KBM-7 (cell line): ENCODE measurements at places on chromosomes 2 and 18.

GRCh38 chr2:3857576-3857975 lies 154.2 kb downstream of the DCDC2C start:
- DNase-seq = no peak

DNA sequence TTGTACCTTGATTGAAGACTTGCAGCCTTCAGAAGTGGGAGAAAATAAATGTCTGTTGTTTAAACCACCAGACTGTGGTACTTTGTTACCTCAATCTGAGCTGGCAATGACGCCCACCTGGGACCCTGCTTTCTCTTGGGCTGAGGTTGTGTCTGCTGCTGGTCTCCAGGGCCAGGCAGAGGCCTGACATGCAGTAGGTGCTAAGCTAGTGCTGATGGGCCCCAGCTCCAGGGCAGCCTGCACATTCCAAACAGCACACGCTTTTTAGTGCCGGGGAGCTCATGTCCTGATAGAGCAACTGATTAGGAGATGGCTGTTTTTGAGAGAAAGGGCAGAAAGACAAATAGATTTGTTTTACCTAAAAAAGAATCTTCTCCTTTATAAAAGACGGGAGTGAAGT lies 664.0 kb upstream of the HS6ST1 start:
- DNase-seq = no peak

DNA sequence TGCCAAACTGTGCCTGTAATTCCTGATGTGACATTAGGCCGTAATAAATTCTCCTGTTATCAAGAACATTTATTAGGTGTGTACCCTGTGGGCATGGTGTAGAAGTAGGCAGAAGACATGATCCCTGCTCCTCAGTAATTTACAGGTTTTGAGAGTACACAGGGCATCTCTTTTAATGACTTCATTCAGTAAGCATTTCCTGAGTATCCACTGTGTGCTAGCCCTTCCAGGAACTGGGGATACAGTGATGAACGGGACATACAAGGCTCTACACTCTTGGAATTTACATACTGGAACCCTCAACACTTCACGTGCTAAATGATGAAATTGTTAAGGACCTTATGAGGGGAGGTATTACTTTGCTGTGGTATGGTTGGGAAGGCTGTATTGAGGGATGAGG lies 30.2 kb downstream of the DIS3L2 start:
- no peak for DNase-seq

DNA sequence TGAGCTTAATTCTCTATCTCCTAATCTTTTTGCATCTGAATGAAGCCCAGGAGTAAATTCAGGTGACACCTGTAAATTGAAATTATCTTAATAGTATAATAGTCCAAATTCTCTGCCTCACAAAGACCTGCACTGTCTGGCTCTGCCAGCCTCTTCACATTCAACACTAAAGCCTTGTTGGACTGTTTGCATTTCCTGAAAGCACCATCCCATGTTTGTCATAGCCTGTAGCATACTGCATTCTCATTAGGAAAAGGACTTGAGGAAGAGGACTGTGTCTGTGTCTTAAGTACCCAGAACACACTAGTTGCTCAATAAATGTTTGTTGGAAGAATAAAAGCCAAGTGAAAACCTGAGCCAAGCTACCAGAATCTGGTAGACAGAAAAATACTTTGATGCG lies 42.9 kb upstream of the GRHL1 start:
- DNase-seq = no peak

DNA sequence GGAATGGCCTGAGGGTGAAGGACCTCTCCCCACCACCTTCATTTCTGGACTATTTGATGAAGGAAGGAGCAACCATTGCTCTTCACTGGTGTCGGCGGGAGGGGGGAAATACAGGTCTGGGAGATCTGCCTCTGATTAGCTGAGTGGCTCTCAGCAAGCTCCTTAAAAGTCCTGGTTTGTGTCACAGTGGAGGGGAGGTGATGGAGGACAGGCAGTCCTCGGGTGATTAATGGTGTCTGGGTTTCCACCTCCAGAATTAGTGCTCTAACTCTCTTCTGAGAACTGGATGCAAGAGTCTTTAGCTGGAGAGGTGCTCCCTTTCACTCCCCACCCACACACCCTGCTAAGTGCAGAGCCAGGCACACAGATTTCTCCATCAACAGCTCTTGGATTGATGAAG lies 83.2 kb downstream of the TTC32 start:
- no peak for DNase-seq

- no peak for DNase-seq
These were observed 779.4 kb upstream of the FSHR start for GRCh38 chr2:49933711-49934110.

- no peak for DNase-seq
These were observed at the start of gene COL6A3 for GRCh38 chr2:237413777-237414661. COL6A3 (minus strand) TSS chr2:237414164; CDS start chr2:237396817, 17,347 bp downstream.

GRCh38 chr2:149036507-149037293 lies 1.8 kb upstream of the LYPD6B start:
- no peak for DNase-seq

GRCh38 chr2:169039702-169040101 lies 8.6 kb upstream of the ABCB11 start:
- DNase-seq = peak; percentile 67

- DNase-seq = no peak
These were observed 36.1 kb upstream of the ANKRD62 start for GRCh38 chr18:12057419-12058039.

GRCh38 chr18:23967321-23968089 lies 47.0 kb upstream of the TTC39C start:
- peak; percentile 51 for DNase-seq

DNA sequence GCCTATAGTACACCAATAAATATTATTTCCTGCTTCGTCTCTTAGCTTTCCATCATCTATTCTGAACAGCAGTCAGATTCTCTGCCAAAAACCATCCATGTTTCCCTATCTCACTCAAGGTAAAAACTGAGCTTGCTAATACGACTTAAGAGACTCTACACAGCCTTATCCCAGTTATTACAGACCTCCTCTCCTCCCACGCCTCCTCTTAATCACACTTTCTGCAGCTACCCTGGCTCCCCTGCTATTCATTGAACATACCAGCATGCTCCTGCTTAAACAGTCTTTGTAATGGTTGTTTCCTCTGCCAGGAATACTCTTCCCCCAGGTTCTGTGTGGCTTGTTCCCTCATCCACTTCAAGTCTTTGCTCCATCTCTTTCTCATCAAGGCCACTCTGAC lies 81.5 kb downstream of the PDE1A start:
- DNase-seq = no peak

DNA sequence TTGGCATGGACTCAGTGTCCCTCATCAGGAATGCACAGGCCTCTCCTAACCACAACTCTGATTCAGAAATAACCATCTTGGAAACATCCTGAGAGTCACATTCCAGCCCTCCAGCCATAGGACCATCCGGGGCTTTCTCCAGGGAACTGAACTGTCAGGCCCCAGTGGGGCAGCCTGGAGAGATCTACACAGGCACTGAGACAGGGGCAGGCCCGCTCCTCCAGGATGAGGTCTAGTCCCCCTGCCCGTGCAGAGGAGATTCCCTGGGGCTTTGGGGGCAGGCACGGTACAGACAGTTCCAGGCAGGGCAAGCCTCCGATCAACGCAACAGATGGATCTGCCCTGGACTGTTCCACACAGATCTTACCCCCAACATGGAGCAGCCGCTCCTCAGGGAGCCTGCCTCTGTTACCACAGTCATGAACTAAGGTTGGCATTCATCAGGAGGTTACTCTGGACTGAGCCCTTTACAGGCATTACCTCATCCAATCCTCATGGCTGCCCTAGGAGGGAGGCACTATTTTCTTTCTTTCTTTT lies 12.0 kb downstream of the KCNK3 start:
- no peak for DNase-seq

GRCh38 chr2:175036582-175037018 lies 31.4 kb upstream of the CHN1 start:
- peak; percentile 17 for DNase-seq

DNA sequence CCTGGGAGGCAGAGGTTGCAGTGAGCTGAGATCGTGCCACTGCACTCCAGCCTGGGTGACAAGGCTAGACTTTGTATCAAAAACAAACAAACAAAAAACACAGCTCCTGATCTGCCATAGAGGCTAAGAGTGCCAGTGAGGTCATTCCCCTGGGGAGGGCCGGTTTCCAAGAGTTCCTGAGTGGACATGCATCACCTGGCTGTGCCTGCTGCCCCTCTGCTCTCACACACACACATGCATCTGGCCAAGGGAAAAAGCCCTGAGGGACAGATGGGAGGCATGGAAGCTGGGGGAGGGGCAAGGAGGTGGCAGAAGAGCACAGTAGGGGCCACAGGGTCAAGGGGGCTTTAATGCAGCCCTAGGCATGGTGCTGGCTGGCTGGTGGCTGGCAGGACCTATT lies 60.4 kb downstream of the ZBTB7C start:
- DNase-seq = no peak

- no peak for DNase-seq
These were observed 216.0 kb downstream of the UBE2E3 start for GRCh38 chr2:181196401-181196800.

- DNase-seq = no peak
These were observed 32.3 kb downstream of the MYO5B start for GRCh38 chr18:50162486-50163304.

GRCh38 chr2:58206785-58207184 lies 34.3 kb downstream of the FANCL start:
- no peak for DNase-seq

GRCh38 chr18:73093687-73094250 lies 226.0 kb upstream of the NETO1 start:
- DNase-seq = no peak

DNA sequence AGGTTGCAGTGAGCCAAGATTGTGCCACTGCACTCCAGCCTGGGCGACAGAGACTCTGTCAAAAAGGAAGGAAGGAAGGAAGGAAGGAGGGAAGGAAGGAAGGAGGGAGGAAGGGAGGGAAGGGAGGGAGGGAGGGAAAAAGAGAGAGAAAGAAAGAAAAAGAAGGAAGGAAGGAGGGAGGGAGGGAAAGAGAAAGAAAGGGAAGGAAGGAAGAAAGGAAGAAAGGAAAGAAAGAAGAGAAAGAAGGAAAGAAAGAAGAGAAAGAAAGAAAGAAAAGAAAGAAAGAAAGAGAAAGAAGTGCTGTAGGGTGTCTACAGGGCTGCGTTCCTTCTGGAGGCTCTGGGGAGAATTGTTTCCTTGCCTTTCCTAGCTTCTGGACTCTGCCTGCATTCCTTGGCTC lies 22.5 kb upstream of the RAB11FIP5 start:
- no peak for DNase-seq

DNA sequence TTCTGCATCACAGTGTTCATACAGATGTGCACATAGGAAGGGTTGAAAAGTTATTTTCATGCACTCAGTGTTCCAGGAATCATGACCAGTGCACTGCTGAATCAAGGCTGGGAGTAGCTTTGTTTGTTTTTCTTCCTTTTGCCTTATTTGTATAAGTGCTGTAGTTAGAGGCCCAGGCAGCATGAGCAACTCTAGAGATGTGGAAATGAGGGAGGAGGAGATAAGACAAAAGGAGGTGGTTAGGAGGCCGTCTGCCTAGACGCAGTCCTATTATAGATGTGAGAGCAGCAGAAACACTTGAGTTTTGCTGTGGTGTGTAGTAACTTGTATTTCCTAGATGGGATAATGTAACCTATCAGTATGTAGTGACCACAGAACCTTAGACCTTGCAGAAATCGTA lies 264.3 kb upstream of the RASGRP3 start:
- DNase-seq = no peak

- DNase-seq = no peak
These were observed 292.6 kb downstream of the TGIF1 start for GRCh38 chr18:3742541-3742940.

- no peak for DNase-seq
These were observed 167.1 kb downstream of the ESCO1 start for GRCh38 chr18:21433436-21433835.

GRCh38 chr2:71471276-71471675 lies 17.9 kb downstream of the DYSF start:
- no peak for DNase-seq

DNA sequence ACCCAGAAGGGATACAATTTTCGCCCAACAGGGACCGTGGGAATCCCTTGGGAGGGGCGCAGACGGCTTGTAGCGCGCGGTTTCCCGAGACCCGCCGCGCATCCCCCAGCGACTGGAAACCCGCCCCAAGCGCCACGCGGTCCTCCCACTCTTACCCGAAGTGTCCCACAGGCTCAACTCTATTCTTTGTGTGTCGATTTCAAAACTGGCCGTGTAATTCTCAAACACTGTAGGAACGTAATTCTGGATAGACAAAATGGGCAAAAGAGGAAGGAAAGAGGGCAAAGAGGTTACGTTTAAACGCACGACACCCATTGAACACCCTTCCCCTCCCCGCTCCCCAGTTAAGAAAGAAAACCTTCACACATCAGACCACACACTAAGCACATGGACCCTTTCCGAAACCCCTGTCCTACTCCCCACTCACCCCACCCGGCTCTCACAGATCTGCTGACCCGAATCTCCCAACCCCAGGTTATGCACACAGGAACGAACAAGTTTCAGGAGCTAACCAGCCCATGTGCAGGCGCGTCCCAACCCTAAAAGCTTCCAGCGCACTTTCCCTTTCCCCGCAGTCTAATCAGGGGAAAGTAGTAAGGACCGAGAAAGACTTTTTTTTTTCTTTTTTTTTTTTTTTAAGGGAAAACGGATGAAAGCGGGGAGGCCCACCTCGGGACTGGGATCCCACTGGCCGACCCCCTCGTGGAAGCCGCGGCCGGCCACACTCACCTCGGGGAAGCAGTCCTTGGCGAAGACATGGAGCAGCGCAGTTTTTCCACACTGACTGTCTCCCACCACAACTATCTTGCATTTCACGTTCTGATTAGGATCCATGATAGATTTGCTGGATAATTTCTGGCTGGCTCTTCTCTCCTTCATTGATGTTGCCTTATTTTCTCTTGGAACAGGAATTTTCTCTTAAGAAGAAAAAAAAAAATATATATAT lies 655 bp downstream of the RND3 start:
- DNase-seq = no peak

DNA sequence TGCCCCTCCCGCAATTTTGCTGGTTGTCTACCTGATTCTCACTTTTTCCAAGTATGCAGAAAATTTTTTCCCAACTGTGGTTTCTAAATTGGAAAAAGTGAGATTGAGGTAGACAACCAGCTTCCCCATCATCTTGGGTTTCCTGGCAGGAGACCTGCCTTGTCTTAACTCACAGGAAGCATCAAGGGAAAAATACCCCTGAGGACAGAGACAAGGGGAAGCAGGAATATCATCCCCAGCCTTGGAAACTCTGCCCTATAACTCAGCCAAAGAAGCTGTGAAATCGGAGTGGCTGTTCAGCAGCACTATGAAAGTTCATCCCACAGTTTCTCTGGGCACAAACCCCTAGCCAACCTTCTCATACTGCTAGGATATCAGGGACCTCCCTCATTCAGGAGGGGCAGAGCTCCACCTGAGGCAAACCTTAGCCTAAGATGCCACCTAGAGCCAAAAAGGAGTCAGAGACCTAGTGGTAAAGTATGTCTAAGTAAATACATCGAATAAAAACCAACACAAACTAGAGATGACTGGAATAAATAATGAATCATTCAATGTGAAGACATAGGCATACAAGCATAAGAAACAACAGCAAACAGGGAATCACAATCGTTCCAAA lies 68.2 kb downstream of the ZSWIM2 start:
- peak; percentile 34 for DNase-seq
